ENCODE measurements at places on chromosomes 3 and 15.

DNA sequence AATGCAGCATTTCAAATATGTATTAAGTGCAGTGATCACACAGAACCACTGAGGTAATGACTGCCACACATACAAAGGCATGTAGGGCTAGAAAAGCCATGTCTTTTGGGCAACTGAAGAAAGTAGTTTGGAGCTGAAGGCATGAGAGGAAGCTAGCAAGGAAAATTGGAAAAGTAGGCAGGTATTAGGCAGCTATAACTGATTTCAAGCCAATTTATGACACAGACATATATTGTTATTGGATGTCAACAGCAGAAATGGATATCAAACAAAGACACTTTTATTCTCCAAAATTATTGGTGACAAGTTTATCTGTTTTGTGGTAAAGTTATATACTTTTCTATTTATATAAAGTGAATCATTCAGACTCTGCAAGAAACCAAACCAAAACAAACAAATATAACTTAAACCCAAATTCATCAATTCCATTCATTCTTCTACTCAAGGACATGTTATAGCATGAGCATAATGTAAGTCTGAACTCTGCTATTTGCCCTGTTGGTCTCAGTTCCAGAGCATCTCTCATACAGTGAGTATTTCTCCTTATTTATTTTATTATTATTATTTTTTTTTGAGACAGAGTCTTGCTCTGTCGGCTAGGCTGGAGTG is 307.4 kb upstream of the COL8A1 start:
- no peak for DNase-seq

- DNase-seq = no peak
These were observed 15.4 kb downstream of the PTX3 start for GRCh38 chr3:157452097-157452496.

DNA sequence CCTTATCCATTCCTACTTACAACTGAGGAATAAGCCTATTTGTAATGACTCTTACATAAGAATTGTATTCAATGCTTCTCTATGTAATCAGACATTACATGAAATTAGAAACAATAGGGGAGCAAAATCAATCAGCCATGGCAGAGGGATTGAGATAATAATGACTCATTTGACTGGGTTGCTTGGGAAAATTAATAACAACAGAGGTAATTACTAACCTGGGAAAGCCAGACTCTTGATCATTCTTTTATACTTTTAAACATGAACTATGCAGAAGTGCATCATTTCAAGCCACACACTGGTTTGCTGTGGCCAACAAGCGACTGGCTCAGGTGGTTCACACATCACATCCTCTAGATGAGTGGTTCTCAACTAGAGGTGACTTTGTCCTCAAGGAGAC is 126.3 kb upstream of the CRBN start:
- no peak for DNase-seq

- DNase-seq = no peak
These were observed 1.5 kb upstream of the FSIP1 start for GRCh38 chr15:39784125-39784524.

GRCh38 chr3:71130471-71131374 is 452.8 kb downstream of the FOXP1 start:
- no peak for DNase-seq

- DNase-seq = no peak
These were observed 241.9 kb upstream of the PEX5L start for GRCh38 chr3:180278583-180279188.

GRCh38 chr3:23203708-23204330 is 692 bp downstream of the UBE2E2 start:
- no peak for DNase-seq

- no peak for DNase-seq
These were observed 2.4 kb downstream of the HTD2 start for GRCh38 chr3:58308728-58309127.

- no peak for DNase-seq
These were observed 53.4 kb upstream of the SMAD6 start for GRCh38 chr15:66648588-66648987.

- DNase-seq = peak; percentile 12
These were observed 48.7 kb upstream of the RYK start for GRCh38 chr3:134299185-134299887.

GRCh38 chr3:107953722-107954121 is 137.1 kb downstream of the CD47 start:
- DNase-seq = no peak

- DNase-seq = no peak
These were observed 318.0 kb downstream of the FGF12 start for GRCh38 chr3:192409201-192409837.

DNA sequence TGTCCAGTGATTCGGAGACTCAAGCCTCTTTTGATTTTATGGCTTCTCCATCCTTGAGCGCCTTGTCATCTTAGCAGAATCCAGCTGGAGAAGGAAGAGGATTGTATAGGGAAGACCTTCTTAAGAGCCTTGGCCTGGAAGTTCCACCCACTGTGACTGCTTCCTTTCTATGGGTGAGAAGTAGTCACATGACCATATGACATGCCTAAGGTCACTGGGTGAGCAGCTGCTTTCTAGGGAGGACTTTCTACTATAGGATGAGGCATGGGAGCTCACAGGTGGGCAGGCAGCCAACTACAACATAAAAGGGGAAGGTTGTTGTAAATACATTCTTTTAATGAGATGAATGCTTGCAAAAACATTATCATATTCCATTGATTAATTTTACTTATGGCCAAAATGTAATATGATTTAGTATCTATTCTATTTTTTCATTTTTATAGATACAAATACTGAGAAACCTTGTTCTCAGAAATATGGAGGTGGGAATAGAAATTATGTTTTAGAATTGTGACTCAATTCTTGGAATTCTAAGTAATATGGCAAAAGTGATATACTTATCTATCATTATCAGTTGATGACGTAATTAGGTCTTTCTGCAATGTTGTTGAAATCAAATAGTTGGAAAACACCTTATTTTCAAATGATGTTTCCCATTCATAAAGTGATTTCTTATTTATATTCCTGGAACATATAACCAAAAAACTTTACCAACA is 53.6 kb upstream of the MINAR1 start:
- DNase-seq = no peak

DNA sequence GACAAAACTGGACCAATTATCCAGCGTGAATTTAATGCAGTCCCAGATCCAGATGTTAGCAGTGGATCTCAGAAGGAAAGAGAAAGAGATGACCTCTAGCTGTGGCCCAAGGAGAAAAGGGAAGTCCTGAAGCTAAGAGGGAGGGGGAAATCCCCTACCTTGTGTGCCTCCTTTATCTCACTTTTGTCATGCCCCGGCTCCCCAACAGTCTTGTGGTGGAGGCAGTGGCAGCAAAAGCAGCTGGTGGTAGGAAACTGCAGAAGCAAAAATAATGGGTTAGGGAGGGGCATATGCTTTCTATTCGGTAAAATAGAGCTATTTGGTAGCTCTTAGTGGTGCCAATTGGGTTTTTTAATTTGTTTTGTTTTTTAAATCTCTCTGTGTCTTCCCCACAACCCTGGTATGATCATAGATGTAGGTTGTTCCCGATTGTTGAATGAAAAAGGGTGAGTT is 56.5 kb downstream of the MCTP2 start:
- no peak for DNase-seq

- DNase-seq = peak; percentile 40
These were observed 28.3 kb downstream of the RUVBL1 start for GRCh38 chr3:128095222-128095703.

GRCh38 chr15:50248994-50249582 is 16.4 kb downstream of the HDC start:
- no peak for DNase-seq

DNA sequence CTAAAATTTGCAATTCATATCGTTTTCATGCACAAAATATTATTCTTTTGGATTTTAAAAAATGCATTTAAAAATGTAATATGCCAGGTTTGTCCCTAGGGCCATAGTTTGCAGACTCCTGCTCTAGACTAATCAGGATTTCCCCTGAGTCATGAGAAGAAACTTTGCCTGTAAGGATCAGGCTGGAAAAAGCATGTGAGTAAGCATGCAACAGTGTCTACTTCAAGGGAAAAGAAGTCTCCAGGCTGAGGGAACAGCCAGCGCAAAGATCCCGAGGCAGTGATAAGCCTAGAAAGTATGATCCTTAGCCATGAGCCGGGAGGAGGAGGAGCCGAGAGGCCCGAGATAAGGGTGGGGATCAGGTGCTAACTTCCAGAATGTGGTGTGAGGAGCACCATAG is 382.8 kb upstream of the CFAP20DC start:
- no peak for DNase-seq

DNA sequence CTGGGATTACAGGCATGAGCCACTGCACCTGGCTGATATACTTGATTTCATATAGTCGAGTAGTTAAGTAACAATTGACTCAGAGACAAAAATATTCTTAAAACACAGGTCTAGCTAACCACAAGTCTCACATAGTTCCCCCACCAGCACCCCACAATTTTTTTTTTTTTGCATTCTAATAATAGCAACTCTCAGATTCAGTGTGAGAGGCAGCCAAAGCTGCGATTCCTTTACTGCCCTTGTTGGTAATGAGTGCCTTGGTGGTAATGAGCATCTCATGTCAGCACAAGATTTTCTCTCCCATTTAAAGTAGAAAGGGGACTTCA is 72.5 kb downstream of the WWTR1 start:
- no peak for DNase-seq

DNA sequence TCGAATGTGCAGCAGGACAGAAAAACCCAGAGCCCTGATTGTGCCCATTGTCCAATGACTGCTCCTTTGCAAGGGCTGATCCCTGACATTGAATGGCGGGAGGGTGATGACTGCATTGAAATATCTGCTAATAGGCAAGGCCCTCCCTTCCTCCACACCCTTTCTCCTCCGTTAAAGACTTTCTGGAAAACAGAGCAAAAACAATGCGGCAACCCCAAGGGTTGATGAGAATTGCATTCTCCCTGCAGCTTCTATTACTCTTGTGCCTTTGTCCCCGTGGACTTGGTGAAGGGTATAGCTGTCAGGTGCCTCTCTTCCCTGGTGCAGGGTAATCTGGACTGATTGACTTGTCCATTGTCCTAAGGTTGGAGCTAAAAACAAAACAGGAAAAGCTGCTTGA is 71.8 kb downstream of the THSD4 start:
- DNase-seq = no peak

DNA sequence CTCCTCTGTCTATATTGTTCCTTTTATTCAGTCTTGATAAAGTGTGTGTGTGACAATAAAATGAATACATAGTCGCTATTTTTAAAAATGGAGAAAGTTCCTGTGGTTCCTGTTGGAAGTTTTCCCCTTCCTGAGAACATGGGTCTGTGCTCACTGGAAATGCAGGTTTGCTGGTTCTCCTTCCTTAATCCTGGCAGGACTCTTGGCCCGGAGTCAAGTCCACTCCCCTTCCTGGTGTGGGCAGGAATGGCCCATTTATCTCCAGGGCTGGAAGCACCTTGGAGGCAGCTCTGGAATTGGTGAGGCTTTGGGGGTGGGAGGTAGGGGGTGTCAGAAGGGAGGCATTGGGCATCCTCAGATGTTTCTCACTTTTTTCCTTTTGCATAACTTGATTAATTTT is 30.1 kb downstream of the FOXL2 start:
- no peak for DNase-seq
